ENCODE measurements at places on chromosomes 6 and 20.

GRCh38 chr6:138442663-138443062 is 38.6 kb downstream of the HEBP2 start:
- DNase-seq, result no peak

GRCh38 chr6:14877758-14878157 is 368.1 kb upstream of the JARID2 start:
- no peak for DNase-seq

- DNase-seq, result no peak
Observed at GRCh38 chr6:136922685-136923006, 545 bp downstream of the SLC35D3 start.

DNA sequence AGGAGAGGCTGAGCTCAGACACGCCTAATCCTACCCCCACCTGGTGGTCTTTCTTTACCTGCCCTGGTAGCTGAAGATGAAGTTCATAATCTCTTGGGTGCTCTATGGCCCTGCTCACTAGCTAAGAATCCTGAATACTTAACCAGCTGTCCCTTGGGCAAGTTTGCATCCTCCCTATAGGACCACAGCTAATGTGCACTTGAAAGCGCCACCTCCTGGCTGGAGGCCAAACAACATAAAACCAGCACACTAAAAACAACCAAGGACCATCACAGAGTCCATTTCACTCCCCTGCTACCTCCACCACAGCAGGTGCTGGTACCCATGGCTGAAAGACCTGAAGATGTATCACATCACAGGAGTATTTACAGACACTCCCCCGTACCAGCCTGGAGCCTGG is 155.5 kb upstream of the SLC24A3 start:
- DNase-seq, result no peak

- DNase-seq, result no peak
Observed at GRCh38 chr6:63783096-63783495, 147.5 kb downstream of the PHF3 start.
